ENCODE measurements at places on chromosomes 4 and X.

DNA sequence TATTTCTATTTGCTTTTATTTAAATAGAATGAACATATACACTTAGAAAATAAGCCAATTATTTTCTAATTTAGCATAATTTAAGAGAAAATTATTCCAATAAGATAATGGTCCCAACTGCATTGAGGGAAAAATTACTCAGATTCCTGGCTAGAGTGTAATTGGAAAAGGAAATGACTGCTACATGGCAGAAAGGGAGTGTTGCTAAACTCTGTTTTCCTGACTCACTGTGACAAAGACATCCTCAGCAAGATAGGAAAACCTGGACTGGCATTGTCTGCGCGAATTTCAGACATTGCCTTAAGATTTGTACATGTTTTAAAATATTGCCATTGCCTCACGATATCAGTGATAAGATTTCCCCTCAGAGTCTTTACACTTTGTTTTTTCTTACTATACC lies 8.2 kb downstream of the TNIP3 start:
- DNase-seq: no peak

DNA sequence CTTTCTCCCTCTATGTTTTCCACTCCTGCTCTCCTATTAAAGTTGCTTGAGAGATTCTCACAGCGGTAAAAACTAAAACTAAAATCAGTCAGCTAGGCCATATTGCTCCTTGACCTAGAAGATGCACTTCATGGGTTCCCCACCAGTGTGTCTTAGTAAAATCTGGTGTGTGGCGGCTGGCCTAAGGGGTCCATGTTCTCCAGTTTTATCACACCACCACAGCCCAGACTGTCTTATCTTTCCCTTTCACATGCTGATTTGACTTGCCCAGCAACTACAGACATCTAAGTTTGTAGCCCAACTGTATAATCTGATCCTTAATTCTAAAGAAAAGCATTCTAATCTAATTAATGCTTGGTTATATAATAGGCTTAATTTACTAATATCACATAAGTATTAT lies 68.0 kb downstream of the ATP8A1 start:
- DNase-seq: no peak

DNA sequence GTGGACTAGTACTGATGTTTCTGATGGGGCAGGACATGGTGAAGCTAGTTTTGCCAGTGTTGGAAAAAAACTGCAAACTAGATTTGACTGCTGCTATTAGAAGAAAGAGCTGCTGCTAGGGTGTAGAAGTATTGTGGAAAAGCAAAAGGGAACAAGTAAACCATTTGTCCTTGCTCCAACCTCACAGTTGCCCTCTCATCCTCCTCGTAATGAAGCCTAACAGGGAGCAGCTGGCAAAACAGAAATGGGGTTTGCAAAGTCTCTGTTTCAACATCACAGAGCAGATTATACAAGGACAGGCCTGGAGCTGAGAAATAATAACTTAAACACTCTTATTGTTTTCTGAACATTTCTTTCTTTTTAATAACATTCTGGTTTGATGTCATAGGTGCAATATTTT lies 346.2 kb downstream of the MAGEB5 start:
- no peak for DNase-seq

DNA sequence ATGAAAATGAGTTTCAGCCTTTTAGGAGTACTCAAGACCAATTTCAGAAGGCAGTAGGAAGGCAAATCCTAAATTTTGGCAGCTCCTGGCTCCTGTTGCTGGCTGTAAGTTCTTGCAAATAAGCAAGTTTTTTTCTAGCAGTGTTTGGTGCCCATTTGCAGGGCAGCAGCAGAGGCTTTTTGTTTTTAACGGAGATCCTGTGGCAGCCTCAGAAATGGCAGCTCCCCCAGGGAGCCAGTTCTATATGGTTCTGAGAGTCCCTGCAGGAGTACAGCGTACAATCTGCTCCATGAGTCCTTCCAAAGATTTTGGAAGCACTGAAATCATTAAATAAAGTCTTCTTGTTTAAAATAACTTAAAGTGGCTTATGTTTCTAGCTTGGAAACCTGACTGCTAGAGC lies 171.9 kb downstream of the NDST4 start:
- DNase-seq: no peak

DNA sequence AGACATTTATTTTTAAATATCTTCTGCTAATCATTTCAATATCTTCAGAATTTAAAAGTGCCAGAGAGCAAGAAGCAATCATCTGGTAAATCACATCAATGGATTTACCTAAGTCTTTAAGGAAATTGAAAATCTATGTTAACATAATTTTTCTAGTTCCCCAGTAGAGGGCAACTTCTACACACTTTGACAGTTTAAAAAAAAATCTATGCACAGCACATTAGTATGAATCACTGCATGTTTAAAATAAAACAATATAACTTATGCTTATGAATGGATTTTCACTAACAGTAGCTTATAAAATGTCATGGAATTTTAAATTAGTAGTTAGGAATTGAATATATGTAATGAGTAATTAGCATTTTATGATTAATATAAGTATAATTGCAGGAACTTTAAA lies 126.5 kb downstream of the REELD1 start:
- no peak for DNase-seq

DNA sequence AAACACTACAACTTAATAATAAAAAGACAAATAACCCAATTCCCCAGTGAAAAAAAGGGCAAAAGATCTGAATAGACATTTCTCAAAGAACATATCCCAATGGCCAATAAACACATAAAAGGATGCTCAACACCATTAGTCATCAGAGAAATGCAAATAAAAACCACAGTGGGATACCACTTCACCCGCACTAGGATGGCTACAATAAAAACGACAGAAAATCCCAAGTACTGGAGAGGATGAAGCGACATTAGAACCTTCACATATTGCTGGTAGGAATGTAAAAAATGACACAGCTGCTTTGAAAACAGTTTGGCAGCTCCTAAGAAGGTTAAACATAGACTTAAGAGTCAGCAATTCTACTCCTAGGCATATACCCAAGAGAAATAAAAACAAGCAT lies 140.6 kb upstream of the ARX start:
- DNase-seq: no peak

DNA sequence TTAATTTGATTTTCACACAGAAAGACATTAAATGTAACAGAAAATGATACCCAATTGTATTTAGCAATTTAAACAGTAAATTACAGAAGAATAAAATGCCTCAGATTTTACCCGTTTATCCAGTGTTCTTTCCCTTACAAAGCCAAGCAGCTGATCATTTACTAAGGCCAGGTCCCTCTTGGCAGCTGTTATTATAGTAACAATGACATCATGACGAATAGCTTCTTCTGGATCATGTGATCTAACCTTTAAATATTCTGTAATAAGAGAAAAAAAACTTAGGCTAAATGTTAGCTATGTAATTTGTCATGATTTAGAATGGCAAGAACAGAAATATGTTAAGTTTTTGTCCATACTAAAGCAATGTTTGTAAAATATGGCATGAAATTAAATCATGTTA lies 69.4 kb downstream of the PDS5A start:
- DNase-seq: no peak

DNA sequence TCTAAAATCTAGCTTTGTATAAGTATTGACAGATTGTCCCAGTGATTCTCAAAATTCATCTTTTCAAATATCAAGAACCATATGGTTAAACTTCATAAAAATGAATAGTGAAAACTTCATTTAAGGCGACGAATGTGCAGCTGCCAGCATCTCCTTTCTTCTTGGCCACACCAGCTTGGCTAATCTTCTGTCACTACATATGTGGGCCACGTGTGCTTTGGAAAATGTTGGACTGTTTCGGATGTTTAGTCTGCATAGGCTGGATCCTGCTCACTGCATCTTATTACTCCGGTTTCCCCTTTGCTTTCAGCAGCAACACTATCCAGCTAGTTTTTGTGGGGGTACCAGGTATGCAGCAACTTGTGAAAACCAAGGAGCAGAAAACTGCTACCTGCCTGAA lies 221.9 kb downstream of the BMPR1B start:
- no peak for DNase-seq

DNA sequence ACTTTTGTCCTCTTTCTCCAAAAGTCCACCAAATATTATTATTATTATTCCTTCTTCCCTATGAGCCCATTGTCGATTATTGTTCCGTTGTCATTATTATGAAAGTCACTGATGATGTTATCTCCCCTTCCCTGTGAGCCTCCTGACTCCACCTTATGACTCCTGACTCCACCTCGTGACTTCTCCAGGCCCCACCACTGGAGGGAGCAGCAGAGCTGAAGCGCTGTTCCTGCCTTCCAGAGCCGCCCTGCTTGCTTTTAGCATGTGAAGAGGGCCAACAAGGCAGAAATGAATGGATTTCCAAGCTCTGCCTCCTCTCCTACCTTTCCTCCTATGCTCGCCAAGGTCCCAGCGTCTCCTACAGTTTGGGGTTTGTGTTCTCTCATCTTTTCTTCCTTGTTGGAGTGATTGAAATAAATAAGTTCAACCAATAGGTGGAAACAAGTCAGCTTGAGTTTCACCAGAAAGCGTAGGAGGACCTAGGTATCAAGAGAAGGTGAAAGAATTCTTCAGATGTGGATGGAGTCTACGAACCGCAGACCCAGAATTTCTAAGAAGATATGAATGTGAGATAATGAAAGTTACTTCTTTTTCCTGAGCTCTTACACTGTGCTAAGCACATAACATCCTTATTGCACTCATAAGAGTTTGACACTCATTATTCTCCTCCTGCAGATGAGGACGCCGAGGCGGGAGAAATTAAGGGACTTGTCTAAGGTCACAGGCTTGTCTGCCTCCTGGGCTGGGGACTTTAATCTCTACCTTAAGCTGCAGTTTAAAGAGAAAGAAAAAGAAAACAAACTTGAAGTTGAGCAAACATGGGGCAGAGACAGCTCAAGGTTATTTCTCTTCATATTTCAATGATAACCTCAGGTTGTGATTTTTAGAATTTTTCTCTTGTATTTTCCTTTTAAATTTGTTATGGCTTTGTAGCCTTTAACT lies 26.1 kb downstream of the IGSF1 start:
- no peak for DNase-seq
